ENCODE measurements at places on chromosomes 2 and 18.
A peak's percentile ranks its signal among the peaks of the same experiment; 100 is the strongest.

GRCh38 chr2:71720596-71721361, 267.4 kb downstream of the DYSF start:
- DNase-seq, result no peak

GRCh38 chr2:216257089-216257488, 115.2 kb downstream of the MARCHF4 start:
- DNase-seq, result no peak

DNA sequence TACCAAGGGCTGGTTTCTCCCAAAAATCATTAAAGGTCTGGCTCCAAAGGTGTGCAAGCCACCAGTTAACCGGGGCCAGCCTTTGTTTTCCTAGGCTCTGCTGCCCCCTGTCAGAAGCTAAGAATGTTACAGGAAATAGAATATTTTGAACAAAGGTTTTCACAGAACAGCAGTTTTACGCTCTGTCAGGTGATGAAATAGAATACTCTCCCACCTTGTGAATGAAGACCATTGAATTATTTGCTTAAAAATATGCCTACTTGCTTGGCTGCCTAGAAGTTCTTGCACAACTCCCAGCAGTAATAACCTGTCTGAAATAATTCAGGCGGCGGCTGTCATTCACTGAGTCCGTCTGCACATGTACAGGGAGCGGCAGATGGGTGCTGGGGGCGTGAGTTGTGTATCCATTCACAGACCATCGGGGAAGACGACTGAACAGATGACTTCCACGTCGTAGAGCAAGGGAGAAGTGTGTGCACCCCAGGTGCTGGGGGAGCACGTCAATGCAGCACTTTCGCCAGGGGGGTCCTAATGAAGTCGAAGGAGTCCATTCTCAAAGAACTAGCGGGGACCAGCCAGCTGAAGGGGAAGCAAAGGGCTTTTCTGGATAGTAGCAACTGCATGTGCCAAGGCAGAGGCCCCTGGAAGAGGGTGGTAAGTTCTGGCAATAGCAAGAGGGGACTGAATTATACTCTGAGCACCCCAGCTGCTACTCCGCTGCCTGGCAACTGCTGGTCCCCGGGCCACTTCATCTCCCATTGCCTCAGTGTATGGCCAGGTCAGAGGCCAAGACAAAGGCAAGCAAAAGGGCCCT, 56.1 kb downstream of the SF3B1 start:
- peak; percentile 9 for DNase-seq

DNA sequence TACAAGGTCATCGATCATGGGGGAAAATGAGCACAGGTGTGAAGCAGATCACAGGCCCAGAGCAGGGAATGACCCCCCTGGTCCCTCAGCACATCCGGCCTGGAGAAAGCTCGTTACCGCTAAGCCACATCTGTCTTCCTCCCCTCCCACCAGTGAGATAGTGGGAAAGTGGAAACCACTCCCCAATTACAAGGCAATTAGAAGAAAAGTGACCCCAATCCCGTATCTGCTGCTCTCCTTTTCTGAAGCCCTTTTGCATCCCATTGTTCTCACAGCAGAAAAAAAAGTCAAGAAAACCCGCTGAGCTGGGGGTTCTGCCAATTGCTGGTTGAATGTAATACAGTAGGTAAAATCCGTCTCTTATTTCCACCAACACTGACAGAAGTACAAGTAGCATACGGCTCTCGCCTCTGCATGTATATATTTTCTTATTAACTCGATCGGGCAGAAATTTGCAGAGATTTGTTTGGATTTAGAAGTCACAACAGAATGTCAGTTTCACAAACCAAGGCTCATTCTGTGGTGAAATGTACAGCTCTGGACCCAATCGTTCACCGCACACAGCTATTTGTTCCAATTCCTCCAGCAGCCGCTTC, 287.0 kb downstream of the TCF4 start:
- DNase-seq, result no peak

- no peak for DNase-seq
Observed at GRCh38 chr18:48068916-48069445, 138.5 kb upstream of the SMAD2 start.

- no peak for DNase-seq
Observed at GRCh38 chr2:27967076-27967475, 76.5 kb downstream of the BABAM2 start.

- peak; percentile 25 for DNase-seq
Observed at GRCh38 chr2:180621941-180622918, 358.2 kb upstream of the UBE2E3 start.

GRCh38 chr2:187453078-187453641, 5.1 kb upstream of the CALCRL start:
- no peak for DNase-seq

GRCh38 chr2:43438858-43439655, 156.8 kb downstream of the THADA start:
- DNase-seq, result no peak

DNA sequence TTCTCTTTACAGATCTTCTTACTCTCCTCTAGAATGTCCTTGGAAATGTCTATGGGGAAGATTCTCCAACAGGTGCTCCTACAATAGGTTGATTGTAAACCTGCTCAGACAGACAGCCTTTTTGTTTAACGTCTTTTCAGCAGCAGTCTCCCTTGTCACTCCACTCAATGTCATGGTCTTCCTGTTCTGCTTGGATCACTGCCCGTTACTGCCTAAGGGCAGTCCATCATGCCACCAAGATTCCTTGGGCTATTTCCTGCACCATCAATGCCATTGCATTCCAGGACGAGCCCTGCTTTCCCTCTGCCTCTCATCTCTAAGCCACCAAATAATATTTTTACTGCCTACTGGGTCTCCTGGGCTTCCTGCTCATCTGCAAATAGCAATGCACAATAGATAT, 97.4 kb upstream of the GALNT5 start:
- DNase-seq, result no peak

DNA sequence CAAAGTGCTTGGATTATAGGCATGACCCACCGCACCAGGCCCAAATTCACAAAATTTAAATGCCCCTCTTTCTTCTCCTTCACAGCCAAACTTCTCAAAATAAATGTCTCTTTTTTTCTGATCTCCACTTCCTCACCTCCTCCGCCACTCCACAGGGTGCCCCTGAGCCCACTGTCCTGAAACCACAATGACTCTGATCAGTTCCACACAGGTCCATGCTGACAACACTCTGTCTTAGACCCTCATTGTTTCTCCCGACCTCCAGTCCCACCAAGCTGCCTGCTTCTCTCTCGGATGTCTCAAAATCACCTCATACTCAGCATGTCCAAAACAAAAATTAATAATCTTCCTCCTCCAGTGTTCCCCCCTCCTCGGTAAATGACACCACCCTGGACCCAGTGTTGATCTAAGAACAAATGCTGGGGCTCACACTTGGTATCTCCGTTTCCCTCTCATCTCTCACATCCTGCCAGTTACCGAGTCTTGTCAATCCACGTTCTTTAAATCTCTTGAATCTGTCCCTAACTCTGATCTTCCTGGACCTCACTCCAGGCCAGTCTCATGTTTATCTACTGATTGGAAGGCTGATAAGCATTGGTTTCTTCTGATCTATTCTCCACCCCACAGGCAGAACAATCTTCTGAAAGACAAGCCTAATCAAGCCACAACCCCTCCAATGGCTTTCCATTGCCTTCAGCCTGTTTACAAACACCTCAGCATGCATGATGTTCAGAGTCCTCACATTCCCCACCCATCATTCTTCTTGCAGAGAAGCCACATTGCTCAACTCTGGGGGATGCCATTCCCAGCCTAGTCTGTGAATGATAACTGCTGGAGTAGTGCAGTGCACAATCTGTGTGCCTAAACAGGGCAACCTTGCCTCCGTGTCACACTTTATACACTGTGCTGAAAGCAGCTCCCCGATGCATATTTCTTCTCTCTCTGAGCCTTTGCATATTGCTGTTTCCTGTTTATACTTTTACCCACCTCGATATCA, 12.4 kb upstream of the ANKRD44 start:
- DNase-seq, result no peak
